ENCODE measurements at places on chromosomes 2 and 18. TPM values are rescaled to one million over a fixed set of nuclear protein-coding genes. Genes with fewer than 3 reads are reported as not detected.

DNA sequence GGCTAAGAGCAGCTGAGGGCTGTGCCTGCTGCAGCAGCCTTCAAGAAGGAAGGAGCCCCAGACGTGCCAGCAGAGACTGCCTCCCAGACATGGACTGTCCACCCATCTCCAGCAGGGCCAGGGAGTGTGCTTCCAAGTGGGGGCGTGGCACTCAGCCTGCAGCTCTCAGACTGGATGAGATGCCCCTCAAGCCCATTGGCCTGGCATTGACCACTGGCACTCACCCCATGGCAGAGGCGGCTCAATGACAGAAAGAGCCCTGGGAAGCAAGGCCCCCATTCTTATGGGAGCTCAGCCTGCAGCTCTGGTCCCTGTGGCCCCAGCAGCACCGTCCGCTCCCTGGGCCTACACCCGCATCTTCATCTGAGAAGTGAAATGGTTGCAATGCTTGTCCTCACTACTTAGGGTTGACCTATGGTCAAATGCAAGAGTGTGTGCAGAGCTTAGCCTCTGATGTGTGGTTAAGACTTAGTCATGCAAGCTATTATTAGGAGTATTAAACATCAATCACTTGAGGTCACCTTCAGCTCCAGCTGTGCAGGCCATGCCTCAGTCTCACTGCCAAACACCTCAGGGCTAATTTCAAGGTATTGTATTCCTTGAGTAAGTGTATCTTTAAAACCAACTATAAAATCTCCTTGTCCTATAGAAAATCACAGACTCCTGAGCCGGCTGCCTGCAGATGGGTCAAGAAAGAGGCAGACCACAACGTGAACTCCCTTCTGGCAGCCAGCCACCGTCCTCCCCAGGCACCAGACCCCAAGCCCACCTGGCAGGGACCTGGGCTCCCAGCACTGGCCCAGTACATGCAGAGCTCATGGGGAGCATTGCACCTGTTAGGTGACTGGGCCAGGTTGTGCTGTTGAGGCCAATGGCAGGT, 194.8 kb downstream of the NDUFA10 start:
- peaks cover 30% of the 10 kb centered on the region for H3K27me3 ChIP-seq
- no peak for DNase-seq
- H3K27ac ChIP-seq: no peak overlapping the region
- no peaks in the 10 kb centered on the region for H3K4me1 ChIP-seq

DNA sequence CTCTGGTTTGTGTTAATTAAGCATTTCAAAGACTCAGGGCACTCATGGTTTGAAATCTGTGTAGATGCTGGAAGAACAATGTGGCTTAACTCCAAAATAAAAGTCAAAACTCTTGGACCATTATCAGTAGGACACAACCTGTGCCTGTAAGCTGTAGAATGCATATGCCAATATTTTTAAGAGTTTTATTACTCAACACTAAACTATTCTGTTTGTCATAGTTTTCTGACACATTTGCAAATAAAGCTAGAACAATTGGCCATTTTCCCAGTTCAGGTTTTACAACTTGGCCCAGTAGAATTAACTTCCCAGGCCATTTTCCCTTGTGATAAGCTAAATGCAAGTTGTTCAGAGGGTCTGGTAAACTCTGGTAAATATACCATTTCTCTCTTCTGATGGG, 713.1 kb downstream of the CBLN2 start:
- H3K27ac ChIP-seq: no peak overlapping the region
- H3K4me1 ChIP-seq: no peaks in the 10 kb centered on the region
- DNase-seq: peak; percentile 71
- H3K36me3 ChIP-seq: no peaks in the 10 kb centered on the region
- no peaks in the 10 kb centered on the region for H3K27me3 ChIP-seq
- H3K4me3 ChIP-seq: no peak overlapping the region

DNA sequence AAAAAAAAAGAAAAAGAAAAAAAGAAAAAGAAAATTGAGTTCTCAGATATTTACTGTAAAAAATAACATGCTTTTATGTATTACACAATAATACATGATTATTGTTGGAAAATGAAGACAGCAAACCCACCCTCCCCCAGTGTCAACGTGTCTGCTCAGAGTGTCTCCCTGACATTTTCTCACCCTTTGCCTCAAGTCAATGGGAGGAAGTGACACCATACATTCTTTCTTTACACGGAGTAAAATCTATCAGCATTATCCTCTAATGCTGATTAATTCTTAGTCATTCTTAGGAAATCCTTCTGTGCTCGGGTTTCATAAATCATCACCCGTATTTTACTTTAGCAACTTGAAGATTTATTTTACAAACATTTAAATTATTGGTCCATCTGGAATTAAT, 32.0 kb downstream of the CTAGE1 start:
- H3K4me1 ChIP-seq: peaks cover 7% of the 10 kb centered on the region
- H3K27me3 ChIP-seq: no peaks in the 10 kb centered on the region
- H3K27ac ChIP-seq: peak overlapping the region; percentile 71

DNA sequence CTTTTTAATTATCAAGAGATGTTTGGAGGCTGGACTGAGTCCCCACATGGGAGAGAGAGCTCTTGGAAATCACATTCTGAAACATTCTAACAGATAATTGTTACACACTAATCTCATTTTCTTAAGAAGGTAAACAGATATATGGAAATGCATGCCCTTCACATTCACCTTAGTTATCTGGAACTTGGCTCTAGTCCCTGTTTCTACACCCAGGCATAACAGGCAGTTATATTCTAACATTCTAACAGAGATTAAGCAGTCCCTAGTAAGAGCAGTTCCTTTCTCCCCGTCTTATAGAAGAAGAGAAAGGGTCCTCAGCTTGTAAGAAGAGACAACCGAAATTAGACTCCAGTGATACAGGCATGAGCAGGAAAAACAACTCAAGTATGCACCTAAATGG, 385.4 kb downstream of the SOX11 start:
- no peak for DNase-seq
- H3K4me1 ChIP-seq: peaks cover 19% of the 10 kb centered on the region
- H3K27me3 ChIP-seq: no peaks in the 10 kb centered on the region
- H3K27ac ChIP-seq: no peak overlapping the region

- no peak overlapping the region for H3K27ac ChIP-seq
- H3K4me1 ChIP-seq: no peaks in the 10 kb centered on the region
- no peak for DNase-seq
Observed at GRCh38 chr2:239533569-239534316, 132.9 kb upstream of the HDAC4 start.

- no peak overlapping the region for H3K27ac ChIP-seq
- no peaks in the 10 kb centered on the region for H3K27me3 ChIP-seq
- H3K36me3 ChIP-seq: peaks cover 5% of the 10 kb centered on the region
- no peak for DNase-seq
- H3K4me1 ChIP-seq: peaks cover 33% of the 10 kb centered on the region
Observed at GRCh38 chr2:172697296-172697695, 38.3 kb upstream of the RAPGEF4 start.

GRCh38 chr2:121689356-121689755, 40.1 kb upstream of the CLASP1 start:
- no peak overlapping the region for H3K27ac ChIP-seq
- DNase-seq: peak; percentile 49
- H3K36me3 ChIP-seq: no peaks in the 10 kb centered on the region
- H3K4me1 ChIP-seq: peaks cover 1% of the 10 kb centered on the region
- no peaks in the 10 kb centered on the region for H3K27me3 ChIP-seq

- no peak for DNase-seq
- H3K4me3 ChIP-seq: peak overlapping the region; percentile 96
- H3K27ac ChIP-seq: peak overlapping the region; percentile 89
Observed at GRCh38 chr2:73110168-73111072, 2.3 kb downstream of the RAB11FIP5 start.

- DNase-seq: no peak
- H3K27ac ChIP-seq: no peak overlapping the region
- no peaks in the 10 kb centered on the region for H3K27me3 ChIP-seq
- no peaks in the 10 kb centered on the region for H3K36me3 ChIP-seq
Observed at GRCh38 chr2:508121-508520, 169.1 kb downstream of the TMEM18 start.

GRCh38 chr2:223076573-223076972, 24.6 kb downstream of the KCNE4 start:
- DNase-seq: peak; percentile 30
- H3K4me1 ChIP-seq: peaks cover 7% of the 10 kb centered on the region
- H3K36me3 ChIP-seq: no peaks in the 10 kb centered on the region
- no peaks in the 10 kb centered on the region for H3K27me3 ChIP-seq
- no peak overlapping the region for H3K4me3 ChIP-seq

GRCh38 chr2:220296174-220296573, 668.7 kb downstream of the SLC4A3 start:
- no peaks in the 10 kb centered on the region for H3K27me3 ChIP-seq
- no peak for DNase-seq
- H3K4me1 ChIP-seq: peaks cover 14% of the 10 kb centered on the region
- H3K4me3 ChIP-seq: no peak overlapping the region
- H3K27ac ChIP-seq: no peak overlapping the region

GRCh38 chr2:172079838-172080640, 5.3 kb upstream of the DLX1 start:
- no peaks in the 10 kb centered on the region for H3K4me1 ChIP-seq
- DNase-seq: no peak
- no peaks in the 10 kb centered on the region for H3K27me3 ChIP-seq

DNA sequence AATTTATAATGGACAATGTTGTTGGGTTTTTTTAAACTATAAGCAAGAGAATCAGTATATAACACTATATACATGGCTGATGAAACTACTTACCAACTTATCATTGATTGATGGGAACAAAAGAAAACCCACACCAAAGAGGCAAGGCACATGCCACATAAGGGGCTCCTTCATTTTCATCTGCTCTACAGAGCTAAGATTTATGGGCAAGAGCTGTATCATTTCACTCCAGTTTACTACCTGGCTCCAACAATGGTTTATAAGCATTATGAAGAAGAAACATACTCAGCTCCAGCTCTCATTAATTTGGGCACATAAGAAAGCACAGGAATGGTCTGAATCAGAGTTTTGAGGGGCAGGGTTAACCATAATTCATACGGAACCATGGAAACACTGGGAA, 283.3 kb downstream of the AGPS start:
- no peaks in the 10 kb centered on the region for H3K36me3 ChIP-seq
- H3K27ac ChIP-seq: no peak overlapping the region
- no peak overlapping the region for H3K4me3 ChIP-seq
- peaks cover 6% of the 10 kb centered on the region for H3K27me3 ChIP-seq

DNA sequence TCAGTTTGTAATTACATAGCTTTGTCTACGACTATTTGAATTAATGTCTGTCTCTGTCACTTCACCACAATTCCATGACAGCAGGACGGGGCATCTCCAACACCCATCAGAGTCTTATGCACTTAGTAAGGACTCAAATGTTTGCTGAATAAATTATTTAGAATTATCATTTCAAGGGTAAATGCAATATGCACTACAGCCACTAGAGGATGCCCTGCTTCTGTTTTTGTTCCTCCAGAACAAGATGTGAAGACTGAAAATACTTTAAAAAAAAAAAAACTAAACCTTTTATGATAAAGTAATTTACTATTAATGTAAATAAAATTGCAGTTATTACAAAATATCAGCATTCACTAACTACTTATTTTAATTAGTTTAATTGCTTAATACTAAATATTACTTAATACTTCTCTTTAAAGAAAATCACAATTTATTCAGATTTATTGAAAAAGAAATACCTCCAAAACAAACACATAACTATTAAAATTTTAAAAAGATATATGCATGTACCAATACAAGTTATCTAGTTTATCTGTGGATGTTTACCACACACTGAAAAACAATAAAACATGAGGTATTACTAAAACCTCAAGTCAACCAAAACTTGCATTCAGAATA, 3.2 kb downstream of the PIGN start:
- peaks cover 6% of the 10 kb centered on the region for H3K4me1 ChIP-seq
- no peak overlapping the region for H3K4me3 ChIP-seq
- H3K36me3 ChIP-seq: peaks cover 7% of the 10 kb centered on the region
- H3K27me3 ChIP-seq: no peaks in the 10 kb centered on the region

DNA sequence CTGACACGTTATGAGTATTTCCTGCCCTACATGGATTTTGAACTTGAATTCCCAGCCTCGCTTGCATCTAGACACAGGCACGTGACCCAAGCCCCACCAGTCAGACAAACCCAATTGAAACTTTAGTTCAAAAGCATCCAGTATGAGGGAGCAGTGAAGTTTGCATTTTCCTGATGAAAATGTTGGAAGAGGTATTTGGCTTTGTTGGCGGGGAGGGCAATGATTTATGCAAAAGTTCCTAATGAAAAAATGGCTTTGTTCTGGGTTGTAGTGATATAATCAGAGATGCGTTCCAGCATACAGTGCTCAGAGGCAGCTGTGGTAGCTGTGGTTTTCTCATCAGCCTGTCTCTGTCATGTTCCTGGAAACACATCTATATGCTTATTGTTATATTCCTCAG, 36.8 kb upstream of the CPS1 start:
- H3K27me3 ChIP-seq: no peaks in the 10 kb centered on the region
- no peak overlapping the region for H3K4me3 ChIP-seq
- no peaks in the 10 kb centered on the region for H3K36me3 ChIP-seq
- no peak overlapping the region for H3K27ac ChIP-seq

The FAP gene
- 8.7 TPM for total RNA-seq

The AP1S3 gene
- 57.7 TPM for total RNA-seq

The WNT6 gene
- not detected for total RNA-seq

The SGPP2 gene
- 47.4 TPM for total RNA-seq
